ENCODE measurements at places on chromosomes 2 and 18. TPM values are rescaled to one million over a fixed set of nuclear protein-coding genes. Genes with fewer than 3 reads are reported as not detected.
A peak's percentile ranks its signal among the peaks of the same experiment; 100 is the strongest.

GALNT14 gene
- total RNA-seq = 0.22 TPM

LYPD6 gene
- total RNA-seq = 0.04 TPM

DNA sequence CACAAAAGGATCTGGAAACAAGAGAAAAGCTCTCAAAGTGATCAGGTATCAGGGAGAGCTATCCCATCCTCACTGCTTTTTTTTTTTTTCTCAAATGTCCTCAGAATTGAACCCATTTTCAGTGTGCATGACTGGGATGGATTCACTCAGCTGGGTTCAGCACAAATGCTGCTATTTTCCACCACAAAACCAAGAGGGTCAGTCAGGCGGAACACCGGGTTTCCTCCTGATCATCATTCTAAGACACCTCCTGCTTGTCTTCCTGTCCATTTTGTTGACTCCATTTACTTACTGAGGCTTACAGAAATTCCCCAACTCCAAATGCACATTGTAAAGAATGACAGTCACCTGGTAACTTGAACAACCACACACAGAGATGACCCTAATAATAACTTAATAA lies 39.9 kb downstream of the CYRIA start:
- DNase-seq = no peak

- peak; percentile 34 for DNase-seq
Observed at GRCh38 chr18:5895876-5896740, 786 bp upstream of the TMEM200C start.

GRCh38 chr18:2662990-2663389 lies 7.5 kb downstream of the SMCHD1 start:
- DNase-seq = no peak

- no peak for DNase-seq
Observed at GRCh38 chr2:112646102-112646719, 472 bp downstream of the SLC20A1 start.

DNA sequence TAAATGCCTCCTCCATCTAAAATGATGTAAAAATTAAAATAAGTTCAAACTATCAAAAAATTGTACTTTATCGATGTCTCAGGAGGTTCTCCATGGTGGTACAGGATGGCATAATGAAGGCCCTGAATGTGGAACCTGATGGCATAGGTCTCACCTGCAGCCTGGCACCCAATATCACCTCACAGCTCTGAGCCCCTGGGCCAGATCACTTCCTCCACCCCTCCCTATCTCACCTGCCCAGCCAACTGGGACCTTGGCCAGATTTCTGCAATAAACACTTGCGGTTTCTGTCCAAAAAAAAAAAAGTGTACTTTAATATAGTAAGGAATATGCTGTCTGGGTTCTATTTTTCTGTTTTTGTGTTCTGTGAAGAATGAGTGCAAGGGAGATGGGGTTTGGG lies 6.7 kb upstream of the RBM45 start:
- DNase-seq = no peak

GRCh38 chr2:186594001-186594722 lies 4.3 kb downstream of the ITGAV start:
- DNase-seq = no peak

- DNase-seq = no peak
Observed at GRCh38 chr2:227960317-227960716, 88.9 kb downstream of the DAW1 start.

DNA sequence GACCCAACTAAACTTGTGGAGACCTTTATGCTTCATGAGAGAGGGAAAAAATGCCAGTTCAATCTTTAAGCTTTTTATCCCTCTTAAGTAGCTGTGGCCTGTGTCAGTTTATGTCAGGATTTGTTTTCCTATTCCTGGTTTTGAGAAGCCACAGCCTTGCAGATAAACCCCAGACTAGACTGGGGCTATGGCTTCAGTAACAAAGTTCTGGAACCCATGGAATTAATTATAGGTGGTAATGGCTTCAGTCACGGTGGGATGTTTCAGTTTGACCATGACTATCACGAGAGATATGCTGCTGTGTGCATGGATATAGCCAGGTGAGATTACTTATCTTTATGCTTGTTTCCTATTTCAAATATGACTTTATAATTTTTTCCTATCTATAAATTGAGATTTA lies 134.8 kb downstream of the RAPGEF4 start:
- DNase-seq = no peak

- DNase-seq = no peak
Observed at GRCh38 chr2:1129982-1130381, 179.3 kb downstream of the SNTG2 start.

DNA sequence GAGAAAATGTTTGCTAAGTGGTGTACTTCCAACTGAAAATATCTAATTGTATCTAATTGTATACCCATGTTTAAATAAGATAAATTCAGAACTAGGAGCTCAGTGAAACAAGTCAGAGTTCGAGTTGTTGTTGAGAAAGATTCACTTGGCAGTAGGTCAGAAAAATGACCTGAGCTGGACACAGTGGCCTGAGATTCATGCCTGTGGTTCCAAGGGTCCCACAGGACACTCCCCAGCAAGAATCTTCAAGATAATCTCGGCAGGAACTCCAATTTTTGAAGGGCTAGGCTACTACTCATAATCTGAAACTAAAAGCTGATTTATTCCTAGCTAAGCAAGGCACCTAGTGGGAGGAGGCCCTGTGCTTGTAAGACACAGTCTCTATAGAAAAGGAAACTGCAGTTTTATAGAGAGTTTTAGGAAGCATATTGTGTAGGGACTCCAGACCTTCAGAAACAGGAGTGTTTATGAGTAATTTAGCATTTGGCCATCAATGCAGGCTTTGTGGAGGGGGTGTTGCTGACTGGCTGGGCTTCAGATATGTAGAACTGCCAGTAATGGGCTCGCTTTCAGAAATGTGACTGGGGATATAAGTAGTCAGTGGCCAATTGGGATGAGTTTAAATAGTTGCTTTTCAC lies 43.2 kb downstream of the SP140 start:
- no peak for DNase-seq

DNA sequence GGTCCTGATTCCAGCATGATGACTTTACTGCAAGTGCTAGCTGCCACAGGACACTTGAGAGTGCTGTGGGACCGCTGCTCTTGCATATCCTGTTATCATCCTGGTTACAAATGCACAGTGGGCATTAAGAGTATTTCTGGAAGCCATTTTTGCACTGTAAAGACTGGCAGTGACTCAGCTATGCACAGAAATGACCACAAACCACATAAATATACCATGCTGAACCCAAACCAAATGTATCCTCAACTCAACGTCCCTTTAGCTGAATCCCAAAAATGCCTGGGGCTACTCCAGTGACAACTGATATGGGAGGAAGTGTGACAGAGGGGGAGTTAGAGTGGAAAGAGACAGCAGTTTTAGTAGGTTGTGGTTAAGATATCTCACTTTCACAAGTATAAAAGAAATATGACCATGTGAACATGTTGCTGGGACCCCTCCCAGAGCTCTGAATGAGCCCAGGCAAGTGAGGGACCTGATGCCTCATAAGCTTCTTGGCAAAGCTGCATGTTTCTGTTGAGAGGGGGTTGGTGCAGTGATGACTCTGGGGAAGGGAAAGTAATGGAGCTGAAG lies 37.3 kb downstream of the RHBDD1 start:
- DNase-seq = no peak

- no peak for DNase-seq
Observed at GRCh38 chr2:39991298-39991697, 212.2 kb upstream of the THUMPD2 start.

- no peak for DNase-seq
Observed at GRCh38 chr2:37880551-37880950, 44.5 kb upstream of the RMDN2 start.
